ENCODE measurements at places on chromosomes 11 and 22.

GRCh38 chr11:35289821-35290220 is 129.5 kb downstream of the SLC1A2 start:
- no peak for DNase-seq

DNA sequence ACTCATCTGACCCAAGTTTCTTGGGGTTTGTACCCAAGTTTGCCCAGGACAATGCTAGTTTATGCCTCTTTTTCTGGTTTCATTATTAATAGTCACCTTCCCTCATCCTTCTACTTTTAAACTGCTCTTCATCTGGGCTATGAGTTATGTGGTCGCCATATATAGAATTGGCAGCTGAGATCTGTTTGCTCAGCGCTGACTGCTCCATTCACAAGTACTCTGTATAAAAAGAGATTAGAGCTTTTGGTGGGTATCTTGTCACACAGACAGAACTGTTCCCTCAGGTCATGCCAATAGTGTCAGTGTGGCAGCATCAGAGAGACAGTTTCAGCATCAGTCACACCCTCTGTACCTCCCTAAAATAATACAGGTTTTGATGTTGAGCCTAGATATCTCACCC is 326.0 kb downstream of the RAB38 start:
- no peak for DNase-seq

DNA sequence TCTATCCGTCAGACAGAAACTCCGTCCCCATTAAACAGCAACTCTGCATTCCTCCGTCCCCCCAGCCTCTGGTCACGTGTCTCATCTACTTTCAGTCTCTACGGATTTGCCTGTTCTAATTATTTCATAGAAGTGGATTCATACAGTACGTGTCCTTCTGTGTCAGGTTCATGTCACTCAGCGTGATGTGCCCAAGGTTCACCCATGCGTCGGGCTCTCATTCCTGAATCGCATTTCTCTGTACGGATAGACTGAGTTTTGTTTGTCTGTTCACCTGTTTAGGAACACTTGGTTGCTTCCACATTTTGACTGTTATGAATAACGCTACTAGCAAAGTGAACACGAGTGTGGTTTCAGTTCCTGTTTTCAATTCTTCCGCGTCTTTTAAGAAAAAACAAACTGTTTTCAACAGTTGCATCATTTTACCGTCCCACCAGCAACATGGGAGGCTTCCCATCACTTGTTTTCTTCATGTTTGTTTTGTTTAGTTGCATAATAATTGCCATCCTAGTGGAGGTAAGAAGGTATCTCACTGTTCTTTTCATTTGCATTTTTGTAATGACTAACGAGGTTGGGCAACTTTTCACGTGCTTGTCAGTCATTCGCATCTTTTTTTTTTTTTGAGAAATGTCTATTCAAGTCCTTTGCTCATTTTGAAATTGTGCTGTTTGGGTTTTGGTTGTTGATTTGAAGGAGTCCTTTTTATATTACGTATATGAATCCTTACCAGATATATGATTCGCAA is 8.9 kb upstream of the NLRP6 start:
- DNase-seq, result peak; percentile 78

- DNase-seq, result no peak
Observed at GRCh38 chr11:1036303-1036923, at the start of gene MUC6. Gene MUC6 (minus strand): TSS chr11:1036718. CDS start chr11:1036655, 63 bp downstream.

DNA sequence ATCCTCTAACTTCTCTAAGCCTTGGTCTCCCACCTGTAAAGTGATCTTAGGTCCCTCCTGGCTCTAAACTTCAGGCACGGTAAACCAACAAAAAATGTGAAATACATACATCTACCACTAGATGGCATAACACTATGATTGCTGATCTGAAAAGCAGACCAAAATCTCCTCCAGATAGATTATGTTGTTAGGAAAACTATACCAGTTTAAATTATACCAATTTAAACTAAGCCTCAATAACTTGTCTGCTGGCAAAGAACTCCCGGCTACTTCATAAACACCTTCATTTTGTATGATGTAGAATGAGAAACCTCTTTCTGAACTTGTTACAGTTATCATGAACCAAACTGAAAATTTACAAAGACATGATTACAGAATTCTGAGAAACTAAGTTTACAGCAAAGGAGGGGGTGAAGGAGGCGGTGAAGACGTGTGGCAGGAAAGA is 85.9 kb downstream of the SBF2 start:
- DNase-seq, result peak; percentile 54

Data from hematopoietic multipotent progenitor cell treated with erythropoietin and hydrocortisone succinate and interleukin-3 and kit ligand, for 8 days (in vitro differentiated cells).